Vagina (tissue), 2 donors: ENCODE measurements at places on chromosomes 2 and 18.

GRCh38 chr18:11714244-11714918, 25.3 kb downstream of the GNAL start:
- no peak overlapping the region for H3K4me3 ChIP-seq
- no peak for DNase-seq
- no peaks in the 10 kb centered on the region for H3K4me1 ChIP-seq
- no peak overlapping the region for H3K27ac ChIP-seq
- H3K27me3 ChIP-seq, result no peaks in the 10 kb centered on the region

GRCh38 chr2:216399621-216400020, 12.7 kb upstream of the SMARCAL1 start:
- DNase-seq, result no peak
- no peaks in the 10 kb centered on the region for H3K36me3 ChIP-seq
- H3K27me3 ChIP-seq, result no peaks in the 10 kb centered on the region

- no peaks in the 10 kb centered on the region for H3K4me1 ChIP-seq
- no peaks in the 10 kb centered on the region for H3K36me3 ChIP-seq
- no peak overlapping the region for H3K4me3 ChIP-seq
- H3K27me3 ChIP-seq, result no peaks in the 10 kb centered on the region
- H3K27ac ChIP-seq, result no peak overlapping the region
Measured at GRCh38 chr2:67241453-67241852, 155.7 kb upstream of the ETAA1 start.

GRCh38 chr2:61693744-61694143, 155.6 kb upstream of the XPO1 start:
- H3K4me1 ChIP-seq, result peaks cover 12% of the 10 kb centered on the region
- no peaks in the 10 kb centered on the region for H3K27me3 ChIP-seq
- no peaks in the 10 kb centered on the region for H3K36me3 ChIP-seq
- no peak for DNase-seq

- H3K27ac ChIP-seq, result no peak overlapping the region
- no peak overlapping the region for H3K4me3 ChIP-seq
- H3K36me3 ChIP-seq, result no peaks in the 10 kb centered on the region
- H3K4me1 ChIP-seq, result no peaks in the 10 kb centered on the region
Measured at GRCh38 chr2:119024152-119024551, 82.2 kb downstream of the MARCO start.

DNA sequence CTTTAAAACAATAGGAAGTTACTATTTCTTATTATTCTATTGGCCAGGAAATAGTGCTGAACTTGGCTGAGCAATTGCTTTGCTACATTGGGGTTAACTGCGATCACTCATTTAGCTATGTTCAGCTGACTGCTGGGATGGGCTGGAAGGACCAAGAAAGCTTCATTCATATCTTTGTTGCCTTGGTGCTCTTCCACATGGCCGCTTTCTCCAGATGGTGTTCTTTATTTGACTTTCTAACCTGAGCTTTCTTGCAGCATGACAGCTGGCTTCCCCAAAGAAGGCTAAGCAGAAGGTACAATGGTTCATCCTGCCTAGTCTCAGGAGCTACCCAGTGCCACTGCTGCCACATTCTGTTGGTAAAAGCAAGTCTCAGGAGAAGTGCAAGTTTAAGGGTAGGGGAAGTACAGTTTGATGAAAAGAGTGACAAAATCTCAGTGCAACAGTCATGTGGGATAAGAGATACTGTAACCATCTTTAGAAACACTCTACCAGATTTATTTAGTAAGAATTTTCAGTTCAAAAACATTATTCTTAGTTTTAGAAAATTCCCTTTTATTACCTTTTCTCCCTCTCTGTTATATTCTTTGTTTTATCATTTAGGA, 180.6 kb upstream of the RBMS1 start:
- H3K36me3 ChIP-seq, result no peaks in the 10 kb centered on the region
- no peak for DNase-seq
- peaks cover 4% of the 10 kb centered on the region for H3K4me1 ChIP-seq
- H3K4me3 ChIP-seq, result no peak overlapping the region

DNA sequence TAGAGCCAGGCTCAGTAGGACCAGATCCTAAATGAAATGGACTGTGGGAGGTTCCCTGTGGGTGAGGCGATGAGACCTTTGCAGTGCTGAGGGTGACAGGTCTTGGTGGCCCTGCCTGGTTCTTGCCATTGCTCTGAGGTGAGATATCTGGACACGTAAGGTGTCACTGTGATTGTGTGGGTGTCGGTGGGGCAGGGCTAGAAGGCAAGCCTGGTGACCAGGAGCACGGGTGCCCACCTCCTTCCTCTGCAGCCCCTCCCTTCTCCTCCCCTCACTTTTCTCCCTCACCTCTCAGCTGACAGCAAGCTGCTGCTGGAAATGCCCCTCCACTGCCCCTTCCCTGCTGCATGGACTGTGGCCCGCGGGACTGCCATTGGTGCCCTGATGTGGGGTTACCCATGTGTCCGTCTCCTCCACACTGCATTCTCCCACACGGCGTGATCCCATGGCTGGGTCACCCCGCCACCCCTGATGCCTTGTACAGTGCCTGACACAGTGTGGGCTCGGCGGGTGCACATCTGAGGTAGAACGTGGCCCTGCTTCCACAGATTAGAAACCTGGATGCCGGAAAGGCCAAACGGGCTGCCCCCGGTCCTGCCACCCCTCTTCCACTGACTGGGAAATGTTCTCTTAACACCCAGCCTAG, 55.6 kb upstream of the FOSL2 start:
- no peaks in the 10 kb centered on the region for H3K36me3 ChIP-seq
- no peak for DNase-seq
- H3K4me1 ChIP-seq, result peaks cover 73% of the 10 kb centered on the region
- H3K27ac ChIP-seq, result peak overlapping the region; percentile 82
- H3K4me3 ChIP-seq, result no peak overlapping the region

DNA sequence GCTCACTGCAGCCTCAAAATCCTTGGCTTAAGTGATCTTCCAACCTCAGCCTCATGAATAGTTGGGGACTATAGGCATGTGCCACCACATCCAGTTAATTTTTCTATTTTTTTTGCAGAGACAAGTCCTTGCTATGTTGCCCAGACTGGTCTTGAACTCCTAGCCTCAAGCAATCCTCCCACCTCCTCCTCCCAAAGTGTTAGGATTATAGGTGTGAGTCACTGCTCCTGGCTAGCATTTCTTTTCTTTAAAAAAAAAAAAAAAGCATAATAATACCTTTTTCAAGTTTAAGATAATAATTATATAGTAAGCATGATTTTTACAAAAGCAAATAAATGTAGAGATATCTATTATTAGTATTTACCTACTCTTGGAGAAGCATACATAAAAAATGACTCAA, 36.1 kb downstream of the PPP4R1 start:
- no peaks in the 10 kb centered on the region for H3K27me3 ChIP-seq
- no peak for DNase-seq
- H3K4me3 ChIP-seq, result no peak overlapping the region
- H3K4me1 ChIP-seq, result peaks cover 19% of the 10 kb centered on the region
- no peak overlapping the region for H3K27ac ChIP-seq
- H3K36me3 ChIP-seq, result no peaks in the 10 kb centered on the region

- no peaks in the 10 kb centered on the region for H3K4me1 ChIP-seq
- H3K36me3 ChIP-seq, result no peaks in the 10 kb centered on the region
- no peak for DNase-seq
- H3K4me3 ChIP-seq, result no peak overlapping the region
Measured at GRCh38 chr2:76678383-76679024, 843.7 kb downstream of the LRRTM4 start.

DNA sequence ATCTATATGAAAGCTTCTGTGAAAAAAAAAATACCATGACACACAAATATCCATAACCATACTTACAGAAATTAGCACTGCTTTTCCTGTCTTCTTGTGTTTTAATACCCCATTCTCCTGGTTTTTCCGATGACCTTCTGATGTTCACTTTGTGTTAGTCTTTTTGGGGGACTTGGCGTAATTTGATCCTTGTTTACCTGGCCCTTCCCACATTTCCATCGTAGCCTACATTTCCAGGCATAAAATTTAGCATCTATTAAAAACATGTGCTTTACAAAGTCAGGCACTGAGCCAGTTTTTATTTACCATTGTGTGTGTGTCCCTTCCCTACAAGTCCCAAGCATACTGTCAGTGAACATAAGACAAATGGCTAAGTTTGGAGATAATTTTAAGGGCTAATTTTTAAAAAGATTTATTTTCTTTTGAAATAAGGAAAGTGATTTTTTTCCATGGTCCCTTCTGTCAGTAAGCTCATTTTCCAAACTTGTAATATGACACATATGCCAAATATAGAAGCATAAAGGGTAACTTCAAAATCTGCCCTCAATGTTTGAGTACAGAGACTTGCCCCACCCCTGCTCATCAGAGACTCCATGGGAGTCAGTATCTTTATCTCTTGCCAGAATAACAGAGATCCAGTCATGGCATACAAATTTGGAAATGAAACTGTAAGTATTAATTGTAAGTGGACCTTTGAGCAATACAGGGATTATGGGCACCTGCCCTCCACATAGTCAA, 27.3 kb downstream of the SESTD1 start:
- no peaks in the 10 kb centered on the region for H3K36me3 ChIP-seq
- H3K27ac ChIP-seq, result no peak overlapping the region
- no peak for DNase-seq
- H3K27me3 ChIP-seq, result no peaks in the 10 kb centered on the region
- peaks cover 44% of the 10 kb centered on the region for H3K4me1 ChIP-seq

- no peaks in the 10 kb centered on the region for H3K27me3 ChIP-seq
- DNase-seq, result no peak
- H3K4me3 ChIP-seq, result no peak overlapping the region
- no peak overlapping the region for H3K27ac ChIP-seq
- no peaks in the 10 kb centered on the region for H3K36me3 ChIP-seq
- H3K4me1 ChIP-seq, result peaks cover 6% of the 10 kb centered on the region
Measured at GRCh38 chr18:36624451-36625167, 204.2 kb downstream of the TPGS2 start.

GRCh38 chr2:30346471-30347169, 100.4 kb upstream of the LCLAT1 start:
- no peaks in the 10 kb centered on the region for H3K36me3 ChIP-seq
- H3K4me1 ChIP-seq, result no peaks in the 10 kb centered on the region
- H3K27me3 ChIP-seq, result no peaks in the 10 kb centered on the region
- DNase-seq, result no peak

DNA sequence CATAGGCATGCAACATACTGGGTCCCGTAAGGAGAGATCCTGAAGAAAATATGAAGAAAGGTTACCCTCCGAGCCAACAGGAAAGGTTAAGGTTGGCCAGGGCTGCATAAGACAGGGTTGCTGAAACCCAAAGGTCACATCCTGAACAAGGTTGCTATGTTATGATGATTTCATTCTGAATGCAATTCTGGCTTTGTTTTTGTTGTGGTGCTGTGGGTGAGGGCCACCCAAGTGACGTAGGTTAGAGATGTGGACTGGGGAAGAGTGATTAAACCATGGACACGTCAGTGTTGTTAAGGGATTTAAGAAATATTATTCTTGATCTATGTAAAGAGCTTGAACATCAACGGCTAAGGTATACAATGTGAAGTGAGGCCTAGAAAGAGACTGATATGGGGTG, 60.0 kb downstream of the ZEB2 start:
- DNase-seq, result no peak
- H3K4me3 ChIP-seq, result no peak overlapping the region
- H3K4me1 ChIP-seq, result peaks cover 72% of the 10 kb centered on the region
- no peaks in the 10 kb centered on the region for H3K27me3 ChIP-seq

GRCh38 chr2:45190481-45190942, 181.3 kb upstream of the SIX2 start:
- DNase-seq, result no peak
- no peaks in the 10 kb centered on the region for H3K27me3 ChIP-seq
- H3K36me3 ChIP-seq, result no peaks in the 10 kb centered on the region
- H3K4me3 ChIP-seq, result no peak overlapping the region
- peaks cover 6% of the 10 kb centered on the region for H3K4me1 ChIP-seq
- H3K27ac ChIP-seq, result peak overlapping the region; percentile 69

- no peak overlapping the region for H3K4me3 ChIP-seq
- no peak overlapping the region for H3K27ac ChIP-seq
- DNase-seq, result peak; percentile 6
- no peaks in the 10 kb centered on the region for H3K36me3 ChIP-seq
Measured at GRCh38 chr2:100683231-100683630, 120.4 kb downstream of the PDCL3 start.
